Hepatocyte (in vitro differentiated cells): ENCODE measurements at places on chromosomes 1 and 21. TPM values are rescaled to one million over a fixed set of nuclear protein-coding genes. Genes with fewer than 3 reads are reported as not detected.

DNA sequence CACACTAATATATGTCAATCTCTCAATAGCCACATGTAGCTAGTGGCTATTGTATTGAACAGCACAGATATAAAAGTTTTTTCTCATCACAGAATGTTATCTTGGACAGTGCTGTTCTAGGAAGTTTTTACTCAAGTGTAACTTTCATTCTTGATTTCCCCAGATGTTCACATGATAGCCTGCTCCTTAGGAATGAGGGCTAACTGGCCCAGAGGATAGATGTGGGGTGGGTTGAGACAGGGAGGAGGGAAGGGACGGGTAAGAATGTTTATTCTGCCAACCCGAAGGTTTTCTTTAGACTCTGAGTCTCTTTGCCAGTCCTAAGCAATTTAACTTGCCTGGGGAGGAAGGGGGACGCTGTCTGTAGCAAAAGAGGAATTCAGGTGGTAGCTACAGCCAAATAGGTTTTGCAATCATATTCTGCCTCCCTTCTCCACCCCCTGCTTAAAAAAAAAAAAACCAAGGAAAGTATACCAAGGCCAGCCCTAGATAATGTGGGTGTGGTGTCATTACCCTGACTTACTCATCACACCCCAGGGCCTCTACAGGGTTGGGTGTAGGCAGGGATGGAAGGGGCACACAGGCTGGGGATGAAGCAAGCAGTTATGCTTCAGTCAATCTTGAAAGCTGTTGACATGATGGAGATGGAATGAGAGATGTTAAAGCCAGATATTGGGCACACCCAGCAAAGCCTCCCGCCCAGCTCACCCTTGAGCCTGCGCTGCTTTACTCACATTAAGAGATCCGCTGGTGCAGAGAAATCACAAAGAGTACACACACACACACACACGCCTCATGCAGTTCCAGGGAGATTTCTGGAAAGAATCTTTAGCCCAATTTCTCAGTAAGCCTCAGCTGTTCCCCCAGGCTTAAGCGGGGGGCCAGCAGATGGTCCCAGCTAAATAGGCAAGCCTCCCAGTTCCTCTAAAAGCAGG, 59.9 kb downstream of the PLXNA2 start:
- DNase-seq: peak; percentile 85

GRCh38 chr1:161440312-161440894, 64.9 kb upstream of the FCGR2A start:
- DNase-seq: peak; percentile 78

DNA sequence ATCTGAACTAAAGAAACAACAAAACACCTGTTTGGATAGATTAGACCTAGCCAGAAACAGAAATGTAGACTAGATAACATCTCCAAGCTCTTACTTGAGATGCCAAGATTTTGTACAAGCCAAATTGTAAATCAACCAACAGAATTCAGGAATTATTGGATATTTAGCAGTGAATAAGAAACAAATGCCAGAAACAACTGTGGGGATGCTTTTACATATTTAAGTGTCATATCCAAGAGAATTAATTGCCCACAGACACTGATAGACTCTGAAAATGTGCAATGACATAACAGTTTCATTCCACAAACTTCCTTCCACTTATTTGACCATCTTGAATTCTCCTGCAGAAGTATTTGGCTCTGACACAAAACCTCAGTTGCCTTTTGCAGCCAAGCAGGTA, 92.3 kb downstream of the SGIP1 start:
- no peak for DNase-seq

GRCh38 chr21:25859235-25859929, 124.6 kb downstream of the GABPA start:
- no peak for DNase-seq

DNA sequence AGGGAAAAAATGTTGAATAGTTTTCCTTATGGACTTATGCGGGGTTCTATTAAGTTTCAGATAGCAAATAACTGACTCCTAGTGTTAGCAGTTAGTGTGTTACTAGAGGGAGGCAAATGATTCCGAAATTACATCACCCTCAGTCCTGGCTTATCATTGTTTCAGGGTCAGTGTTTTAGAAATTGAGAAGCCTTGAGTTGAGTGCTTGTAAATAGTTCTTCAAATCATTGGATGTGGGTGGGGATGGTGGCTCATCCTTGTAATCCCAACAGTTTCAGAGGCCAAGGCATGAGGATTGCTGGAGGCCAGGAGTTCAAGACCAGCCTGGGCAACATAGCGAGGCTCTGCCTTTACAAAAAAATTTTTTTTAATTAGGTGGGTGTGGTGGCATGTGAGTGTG, 21.3 kb downstream of the SOAT1 start:
- no peak for DNase-seq

The CITED4 gene
- 29.0 and 30.0 TPM in 2 replicates for polyA plus RNA-seq

The MAP3K21 gene
- 2.1 and 2.5 TPM in 2 replicates for polyA plus RNA-seq
